GM12891 (cell line): ENCODE measurements at places on chromosomes 1 and 21.

DNA sequence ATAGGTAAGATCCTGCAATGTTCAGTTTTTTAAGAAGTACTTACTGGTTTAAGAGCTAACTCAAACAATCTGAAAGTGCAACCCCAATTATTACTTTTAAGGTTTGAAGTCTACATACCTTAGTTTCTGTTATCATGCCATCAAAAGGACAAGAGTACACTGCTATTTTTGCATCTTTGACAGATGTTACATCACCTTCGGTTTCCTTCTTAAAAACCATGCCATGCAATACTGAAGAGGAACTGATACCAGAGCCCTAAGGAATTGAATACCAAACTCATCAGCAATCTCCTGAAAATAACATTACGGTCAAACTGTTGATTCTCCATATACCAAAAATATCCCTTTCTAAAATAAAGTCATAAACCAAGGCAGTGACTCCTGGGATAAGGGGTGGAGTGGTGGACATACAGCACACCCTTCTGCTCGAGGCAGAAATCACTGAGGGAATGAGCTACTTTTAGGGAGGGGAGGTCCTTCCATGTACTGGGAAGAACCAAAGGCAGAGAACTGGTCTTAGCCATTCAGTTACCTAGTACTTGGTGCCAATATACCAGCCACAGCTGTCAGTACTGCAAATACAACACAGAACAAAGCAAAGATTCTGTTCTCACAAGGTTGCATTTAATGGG is 8.5 kb downstream of the CCT8 start:
- no peak for DNase-seq

GRCh38 chr1:206684478-206685333 is at the start of gene MAPKAPK2:
Gene MAPKAPK2, plus strand, starts transcription at chr1:206684905. Its CDS starts 325 bp downstream, at chr1:206685230.
- DNase-seq, result peak; percentile 89

- DNase-seq, result no peak
Observed at GRCh38 chr21:26351661-26352060, 181.1 kb upstream of the APP start.

DNA sequence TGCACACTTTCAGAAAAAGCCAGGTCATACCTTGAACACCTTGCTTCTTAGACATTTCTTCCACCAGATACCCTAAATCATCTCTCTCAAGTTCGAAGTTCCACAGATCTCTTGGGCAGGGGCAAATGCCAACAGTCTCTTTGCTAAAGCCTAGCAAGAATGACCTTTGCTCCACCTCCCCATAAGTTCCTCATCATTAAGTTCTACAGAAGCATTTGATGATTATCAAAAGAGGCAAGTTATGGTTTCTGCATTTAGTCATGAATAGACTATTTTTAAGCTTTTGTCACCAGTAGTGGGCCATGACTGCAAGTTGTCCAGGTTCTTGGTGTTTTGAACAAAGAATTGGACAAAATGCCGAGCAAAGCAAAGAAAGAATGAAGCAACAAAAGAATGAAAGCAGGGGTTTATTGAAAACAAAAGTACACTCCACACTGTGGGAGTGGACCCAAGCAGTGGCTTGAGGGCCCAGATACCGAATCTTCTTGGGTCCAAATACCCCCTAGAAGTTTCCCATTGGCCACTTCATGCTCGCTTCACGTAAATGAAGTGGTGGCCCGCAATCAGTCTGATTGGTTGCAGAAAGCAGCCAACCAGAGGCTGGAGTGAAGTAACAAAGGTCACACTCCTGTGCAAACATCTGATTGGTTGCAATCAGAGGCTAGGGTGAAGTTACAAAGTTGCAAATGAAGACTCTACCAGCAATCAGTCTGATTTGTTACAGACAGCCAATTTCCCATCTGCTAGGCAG is 9.8 kb upstream of the EGLN1 start:
- no peak for DNase-seq

GRCh38 chr1:116909512-116910378 is at the start of gene PTGFRN:
Gene PTGFRN, plus strand, starts transcription at chr1:116909916. Its CDS starts 288 bp downstream, at chr1:116910204.
- DNase-seq, result peak; percentile 35

DNA sequence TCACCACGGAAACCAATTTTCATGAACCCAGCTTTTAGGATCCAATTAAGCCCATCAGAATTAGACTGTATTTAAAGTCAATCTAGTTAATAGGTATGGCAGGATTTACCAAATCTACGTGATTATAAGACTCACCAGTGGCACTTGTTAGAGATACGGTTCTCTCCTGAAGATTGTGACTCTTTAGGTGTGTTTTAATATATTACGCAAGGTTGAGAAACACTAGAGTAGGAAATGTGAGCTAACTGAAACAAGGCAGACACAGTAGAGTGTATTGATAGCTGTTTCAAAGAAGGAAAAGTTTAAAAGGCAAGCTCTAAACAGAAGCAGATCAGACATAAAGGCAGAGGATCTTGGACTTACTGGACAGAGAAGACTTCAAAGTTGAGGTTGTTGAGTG is 11.2 kb upstream of the RPE65 start:
- DNase-seq, result no peak

GRCh38 chr1:103218821-103219220 is 110.5 kb upstream of the COL11A1 start:
- no peak for DNase-seq

DNA sequence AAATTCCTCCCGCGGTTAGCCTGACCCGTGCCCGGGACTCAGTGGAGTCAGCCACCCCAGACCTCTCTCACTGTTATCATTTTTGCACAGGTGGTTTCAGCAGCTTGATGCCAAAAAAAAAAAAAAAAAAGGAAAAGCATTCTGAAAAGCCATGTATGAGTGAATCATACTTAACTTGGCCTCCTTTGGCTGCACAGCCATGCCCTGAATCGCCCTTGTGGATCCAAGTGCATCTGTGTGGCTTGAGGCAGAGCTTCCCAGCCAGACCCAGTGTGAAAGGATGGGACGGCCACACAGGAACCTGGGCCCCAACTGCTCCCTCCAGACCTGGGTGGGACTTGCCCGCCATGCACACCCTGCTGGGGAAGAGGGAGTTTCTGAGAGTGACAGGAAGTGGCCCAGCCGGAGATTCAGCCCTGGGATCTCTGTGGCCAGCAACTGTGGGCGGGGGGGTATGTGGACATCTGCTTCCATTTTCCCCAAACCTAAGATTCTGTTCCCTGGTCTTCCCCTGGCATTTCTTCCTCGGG is 8.6 kb downstream of the YBEY start:
- no peak for DNase-seq

DNA sequence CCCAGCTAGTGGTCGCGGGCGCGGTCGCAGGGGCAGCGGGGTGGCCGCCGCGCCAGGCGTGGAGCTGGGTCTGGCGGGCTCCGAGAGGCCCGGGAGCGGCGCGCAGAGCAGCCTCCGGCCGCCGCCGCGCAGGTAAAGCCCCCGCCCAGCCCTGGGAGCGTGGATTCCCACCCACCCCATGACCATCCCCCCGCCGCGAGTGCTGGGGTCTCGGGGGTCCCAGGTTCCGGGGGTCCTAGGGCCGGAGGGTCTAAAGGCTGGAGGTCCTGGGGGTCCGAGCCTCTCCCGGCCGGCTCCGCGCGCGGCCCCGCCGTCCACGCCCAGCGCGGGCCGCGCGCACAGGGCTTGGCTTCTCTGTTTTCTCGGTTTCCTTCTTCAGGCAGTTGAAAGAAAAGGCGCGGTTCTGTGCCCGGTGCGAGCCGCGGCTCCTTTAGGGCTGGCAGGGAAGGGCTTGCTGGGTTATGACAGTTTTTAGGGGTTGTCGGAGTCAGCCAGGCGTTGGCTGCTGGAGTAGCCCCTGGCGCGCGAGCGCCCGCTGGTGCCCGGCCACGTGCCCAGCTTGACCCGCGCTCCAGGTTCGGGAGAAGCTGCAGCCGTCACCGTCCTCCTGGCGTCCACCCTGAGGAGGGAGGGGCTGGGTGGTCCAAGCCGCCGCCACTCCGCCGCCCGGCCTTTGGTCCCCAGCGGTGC is 359 bp downstream of the LRRC3 start:
- peak; percentile 73 for DNase-seq

GRCh38 chr1:116764906-116765862 is 11.0 kb downstream of the CD2 start:
- DNase-seq, result no peak

- DNase-seq, result no peak
Observed at GRCh38 chr1:156368889-156369684, at the start of gene RHBG. Gene RHBG, plus strand, starts transcription at chr1:156369211. Its CDS starts 39 bp downstream, at chr1:156369250.

GRCh38 chr1:54869173-54869851 is 17.7 kb downstream of the DHCR24 start:
- DNase-seq, result no peak

GRCh38 chr1:241603731-241604245 is 36.4 kb downstream of the CHML start:
- no peak for DNase-seq

- DNase-seq, result no peak
Observed at GRCh38 chr1:51192213-51192843, 43.7 kb upstream of the RNF11 start.

GRCh38 chr1:179955287-179955680 is 674 bp downstream of the CEP350 start:
- DNase-seq, result no peak

DNA sequence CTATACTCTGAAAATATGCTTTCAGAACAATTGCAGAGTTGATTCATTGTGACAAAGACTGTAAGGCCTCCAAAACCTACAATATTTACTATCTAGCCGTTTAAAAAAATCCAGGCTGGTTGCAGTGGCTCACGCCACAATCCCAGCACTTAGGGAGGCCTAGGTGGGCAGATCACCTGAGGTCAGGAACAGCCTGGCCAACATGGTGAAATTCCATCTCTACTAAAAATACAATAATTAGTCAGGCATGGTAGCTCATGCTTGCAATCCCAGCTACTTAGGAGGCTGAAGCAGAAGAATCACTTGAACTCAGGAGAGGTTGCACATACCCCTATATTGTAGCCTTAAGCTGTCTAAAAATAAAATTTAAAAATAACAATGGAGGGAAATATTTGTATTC is 5.3 kb upstream of the TFF2 start:
- DNase-seq, result no peak

DNA sequence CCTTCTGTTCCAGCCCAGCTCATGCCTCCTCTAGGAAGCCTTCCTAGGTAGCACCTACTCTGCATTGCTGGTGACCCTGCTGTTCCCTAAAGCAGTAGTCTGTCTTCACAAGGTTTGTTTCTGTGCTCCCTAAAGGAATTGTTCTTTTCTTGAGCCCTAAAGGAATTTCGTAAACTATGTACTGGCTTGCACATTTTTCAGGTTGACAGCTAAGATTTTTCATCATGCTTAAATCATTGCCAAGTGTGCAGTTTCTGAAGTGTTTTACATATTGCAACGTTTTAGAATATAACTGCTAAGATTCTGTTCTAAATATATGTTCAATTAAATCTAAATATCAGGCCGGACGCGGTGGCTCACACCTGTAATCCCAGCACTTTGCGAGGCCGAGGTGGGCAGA is 13.1 kb downstream of the S100A16 start:
- no peak for DNase-seq

GRCh38 chr1:64829411-64830029 is 84.6 kb downstream of the RAVER2 start:
- no peak for DNase-seq

GRCh38 chr1:46219551-46220520 is 16.7 kb downstream of the LURAP1 start:
- no peak for DNase-seq

DNA sequence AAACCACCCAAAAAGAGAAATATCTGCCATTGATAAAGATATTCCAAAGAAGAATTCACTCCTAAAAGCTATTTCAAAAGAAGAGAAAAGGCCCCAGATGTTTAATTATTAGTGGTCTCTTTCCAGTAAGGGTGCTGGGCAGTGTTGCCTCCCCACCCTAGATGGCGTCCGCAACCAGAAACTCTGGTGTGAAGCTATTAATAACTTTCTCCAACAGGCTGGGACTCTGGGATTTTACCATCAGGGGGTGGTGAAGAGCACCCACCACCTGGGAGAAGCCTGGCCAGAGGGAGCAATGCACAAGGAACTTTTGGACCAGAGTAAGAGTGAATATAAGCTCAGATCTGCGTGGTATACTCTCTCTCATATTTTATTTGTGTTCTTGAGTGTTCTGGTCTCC is 115.4 kb upstream of the TIAM1 start:
- no peak for DNase-seq

- no peak for DNase-seq
Observed at GRCh38 chr1:29195881-29196291, 14.2 kb upstream of the SRSF4 start.

- no peak for DNase-seq
Observed at GRCh38 chr1:2385606-2386280, 5.6 kb downstream of the MORN1 start.

- no peak for DNase-seq
Observed at GRCh38 chr1:113021430-113022085, 51.4 kb upstream of the LRIG2 start.

DNA sequence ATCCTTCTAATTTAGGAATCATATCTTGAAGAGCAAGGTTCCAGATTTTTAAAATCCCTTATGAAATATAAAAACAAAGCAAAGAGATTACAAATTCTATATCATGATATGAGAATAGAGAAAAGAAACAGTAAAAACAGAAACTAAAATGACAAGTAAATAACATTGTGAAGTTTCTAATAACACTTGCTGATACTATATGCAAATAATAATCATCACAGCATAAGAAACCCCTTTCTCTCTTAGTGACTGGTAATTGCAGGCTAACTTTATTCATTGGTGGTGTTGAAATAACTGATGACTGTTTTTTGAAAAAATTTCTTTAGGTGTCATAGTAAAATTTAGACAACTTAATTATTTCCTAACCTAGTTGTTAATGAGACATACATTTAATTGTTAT is 281.6 kb downstream of the PLA2G4A start:
- DNase-seq, result no peak

DNA sequence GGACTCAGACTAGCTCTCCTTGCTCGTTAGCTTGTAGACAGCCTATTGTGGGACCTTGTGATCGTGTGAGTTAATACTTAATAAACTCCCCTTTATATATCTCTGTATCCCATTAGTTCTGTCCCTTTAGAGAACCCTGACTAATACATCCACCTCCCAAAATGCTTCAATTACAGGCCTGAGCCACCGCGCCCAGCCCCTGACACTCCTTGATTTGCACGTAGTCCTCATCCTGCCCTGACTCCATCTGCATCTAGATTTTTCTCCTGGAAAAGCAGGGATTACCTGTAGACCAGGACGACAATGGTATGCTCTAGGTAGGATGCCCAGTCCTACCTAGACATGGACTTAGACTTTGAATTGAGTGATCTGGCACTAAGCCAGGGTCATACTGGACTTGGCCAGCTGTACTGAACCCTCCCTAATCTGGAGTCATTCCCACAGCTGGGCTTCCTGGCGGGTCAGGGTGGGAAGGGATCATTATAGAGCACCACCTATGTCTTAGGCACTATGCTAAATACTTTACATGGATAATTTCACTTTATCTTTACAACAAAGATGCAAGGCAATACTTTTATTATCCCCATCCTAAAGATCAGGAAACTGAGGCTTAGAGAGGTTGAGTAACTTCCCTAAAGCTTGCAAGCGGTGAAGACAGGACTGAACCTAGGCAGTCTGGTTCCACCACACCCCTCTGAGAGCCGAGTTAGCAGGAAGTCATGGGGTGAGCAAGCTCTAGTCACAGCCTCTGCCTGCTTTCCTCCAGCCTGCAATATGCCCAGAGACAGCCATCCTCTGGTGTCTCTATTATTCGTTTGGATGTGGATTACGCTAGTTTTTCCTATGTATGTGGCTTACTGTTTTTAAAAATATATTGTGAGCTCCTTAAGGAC is 89.4 kb downstream of the DTL start:
- DNase-seq, result no peak

- DNase-seq, result no peak
Observed at GRCh38 chr1:212040629-212041412, 5.3 kb downstream of the DTL start.
